ENCODE measurements at places on chromosomes 11 and 22.

- no peak for DNase-seq
Measured at GRCh38 chr22:28141614-28142013, 222.6 kb upstream of the PITPNB start.

DNA sequence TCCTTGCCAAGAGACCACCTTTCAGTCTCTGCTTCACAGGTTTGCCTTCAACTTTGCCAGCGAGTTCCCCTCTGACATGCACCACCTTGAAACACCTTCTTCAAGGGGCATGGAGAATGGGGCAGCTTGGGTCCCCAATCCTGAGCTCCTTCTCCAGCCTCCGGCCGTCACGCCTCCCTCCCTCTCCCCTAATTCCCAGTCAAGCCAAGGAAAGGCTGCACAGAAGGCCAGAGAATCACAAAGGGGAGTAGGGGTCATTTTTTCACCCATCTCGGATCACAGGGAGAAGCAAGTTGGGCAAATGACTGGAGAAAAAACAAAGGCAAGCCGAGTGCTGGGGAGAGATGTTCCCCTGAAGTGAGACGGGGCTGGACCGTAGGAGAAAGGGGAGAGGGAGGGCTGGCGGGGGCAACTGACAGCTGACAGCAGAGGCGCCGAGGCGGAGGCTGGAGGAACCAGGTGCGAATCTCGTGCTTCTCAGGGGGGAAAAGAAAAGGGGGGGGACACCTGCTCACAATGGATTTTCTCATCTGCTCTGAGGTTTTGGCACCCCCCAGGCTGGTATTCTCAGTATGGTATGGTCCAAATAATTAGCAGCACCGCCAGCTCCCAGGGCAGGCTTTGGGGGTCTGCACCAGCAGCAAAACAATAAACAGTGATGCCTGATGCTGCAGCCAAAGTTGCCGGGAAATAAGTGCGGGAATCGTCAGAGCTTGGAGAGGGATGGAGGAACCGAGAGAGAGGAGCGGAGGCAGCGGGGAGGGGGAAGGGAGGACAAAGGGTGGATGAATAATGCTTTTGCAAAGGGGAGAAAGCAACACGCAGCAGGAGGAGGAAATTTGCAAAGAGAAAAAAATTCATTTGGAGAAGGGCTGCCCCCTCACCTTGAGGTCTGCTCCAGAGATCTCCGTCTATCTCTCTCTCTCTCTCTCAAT is 644 bp downstream of the YPEL4 start:
- peak; percentile 23 for DNase-seq

DNA sequence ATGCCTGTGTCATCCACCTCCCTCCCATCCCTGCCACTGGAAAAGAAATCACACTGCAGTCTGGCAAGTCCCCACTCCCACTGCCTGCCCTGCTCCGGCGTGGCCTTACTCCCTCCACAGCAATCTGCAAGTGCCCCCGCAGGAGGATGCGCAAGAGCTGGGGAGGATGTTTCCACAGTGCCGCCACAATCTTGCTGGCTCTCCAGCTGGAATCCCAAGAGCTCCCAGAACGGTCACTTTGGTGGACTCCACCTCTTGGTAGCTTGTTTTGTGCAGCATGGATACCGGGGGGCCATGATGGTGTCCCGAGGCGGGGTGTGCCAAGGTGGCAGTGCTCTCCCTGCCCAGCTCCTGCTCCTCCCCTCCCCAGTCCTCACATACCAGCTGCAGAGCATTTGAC is 76.3 kb downstream of the MICAL3 start:
- no peak for DNase-seq

GRCh38 chr11:90453525-90453924 is 230.7 kb upstream of the CHORDC1 start:
- no peak for DNase-seq

DNA sequence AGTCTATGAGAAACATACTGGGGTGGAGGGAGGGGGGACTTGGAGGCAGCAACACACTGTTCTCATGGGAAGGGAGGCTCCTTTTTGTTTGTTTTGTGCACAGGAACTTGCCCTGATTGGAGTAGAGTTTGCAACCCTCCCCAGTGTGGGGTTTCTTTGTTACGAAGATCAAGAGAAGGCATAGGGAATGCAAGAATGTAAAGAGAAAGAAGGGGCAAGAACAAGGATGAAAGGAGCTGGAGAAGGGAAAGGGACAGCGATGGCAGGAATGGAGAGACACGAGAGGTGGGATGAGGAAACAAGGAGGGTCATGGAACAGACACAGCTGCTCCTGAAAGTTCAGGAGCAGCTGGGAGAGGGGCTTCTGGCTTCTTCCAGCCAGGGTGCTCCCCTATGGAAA is 611.7 kb downstream of the NTM start:
- no peak for DNase-seq

DNA sequence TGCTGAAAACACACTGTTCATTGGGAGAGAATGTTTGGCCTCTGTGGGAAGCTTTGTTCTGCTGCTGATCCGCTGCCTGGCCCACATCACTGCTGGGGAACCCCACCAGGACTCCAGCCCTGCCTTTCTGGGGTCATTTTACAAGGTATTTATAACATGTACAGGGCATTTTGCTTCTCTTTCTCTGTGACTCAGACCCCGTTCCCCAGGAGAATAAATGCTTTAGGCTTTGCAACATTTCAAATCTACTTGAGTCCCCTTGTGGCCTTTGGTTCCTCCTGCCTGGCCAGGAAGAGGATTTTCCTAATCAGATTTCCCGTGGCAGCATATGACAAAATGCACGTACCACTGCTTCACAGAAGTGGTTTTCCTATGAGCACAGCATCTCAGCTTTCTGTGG is 43.0 kb downstream of the BTG4 start:
- DNase-seq, result no peak

DNA sequence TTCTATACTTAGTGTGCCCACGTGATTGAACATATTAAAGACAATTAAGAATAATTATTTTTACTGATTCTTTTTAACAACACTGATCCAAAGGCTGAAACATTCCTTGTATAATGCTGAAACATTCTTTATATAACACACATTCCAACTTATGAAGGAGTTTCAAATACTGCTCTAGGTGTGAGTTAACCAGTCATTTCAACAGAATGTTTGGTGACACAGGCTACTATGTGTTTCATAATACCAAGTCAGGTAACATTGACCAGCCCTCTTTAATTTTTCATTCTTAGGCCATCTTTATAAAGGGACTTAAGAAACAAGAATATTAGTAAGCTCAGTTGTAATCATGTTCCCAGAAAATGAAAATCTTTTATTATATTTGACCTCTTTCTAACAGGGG is 136.6 kb downstream of the ELP4 start:
- DNase-seq, result no peak

GRCh38 chr11:46675288-46675851 is 25.0 kb downstream of the ARHGAP1 start:
- no peak for DNase-seq

DNA sequence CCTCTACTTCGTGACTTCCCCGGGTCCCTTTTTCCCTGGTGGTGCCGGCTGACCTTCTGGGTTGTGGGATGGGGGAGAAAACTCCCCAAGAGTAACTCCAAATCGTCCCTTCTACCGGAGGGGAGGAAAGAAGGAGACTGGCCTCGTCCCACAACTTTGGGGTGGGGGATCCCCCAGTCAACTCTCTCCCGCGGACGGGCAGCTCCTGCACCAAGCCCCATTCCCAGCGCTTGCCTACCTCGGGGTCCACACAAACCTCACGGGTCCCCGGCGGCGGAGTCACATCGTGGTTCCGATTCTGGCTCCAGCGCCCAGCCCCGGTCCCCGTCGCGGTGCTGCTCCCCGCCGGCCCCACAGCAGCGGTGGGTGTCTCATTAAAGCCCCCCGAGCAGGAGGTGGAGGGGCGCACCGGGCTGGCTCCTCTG is 317 bp downstream of the BDNF start:
- DNase-seq, result no peak

GRCh38 chr22:18133452-18133851 is 16.5 kb upstream of the USP18 start:
- DNase-seq, result no peak

GRCh38 chr11:125585487-125585886 is 7.2 kb upstream of the STT3A start:
- DNase-seq, result no peak

GRCh38 chr11:121420398-121420797 is 31.7 kb upstream of the SORL1 start:
- no peak for DNase-seq

- no peak for DNase-seq
Measured at GRCh38 chr11:112087212-112087611, 539 bp downstream of the SDHD start.

Measured in CD4-positive, alpha-beta T cell treated with Interleukin-12 subunit alpha and Interleukin-12 subunit beta, for 1 hour (primary cell).